ENCODE measurements at places on chromosomes 1 and 21. TPM values are rescaled to one million over a fixed set of nuclear protein-coding genes. Genes with fewer than 3 reads are reported as not detected.

- H3K4me1 ChIP-seq: no peaks in the 10 kb centered on the region
- H3K4me3 ChIP-seq: no peak overlapping the region
- no peaks in the 10 kb centered on the region for H3K36me3 ChIP-seq
- no peak overlapping the region for H3K27ac ChIP-seq
- no peaks in the 10 kb centered on the region for H3K27me3 ChIP-seq
Measured at GRCh38 chr1:17759114-17759513, 4.0 kb downstream of the ACTL8 start.

The ATP6V1G3 gene
- not detected for total RNA-seq

DNA sequence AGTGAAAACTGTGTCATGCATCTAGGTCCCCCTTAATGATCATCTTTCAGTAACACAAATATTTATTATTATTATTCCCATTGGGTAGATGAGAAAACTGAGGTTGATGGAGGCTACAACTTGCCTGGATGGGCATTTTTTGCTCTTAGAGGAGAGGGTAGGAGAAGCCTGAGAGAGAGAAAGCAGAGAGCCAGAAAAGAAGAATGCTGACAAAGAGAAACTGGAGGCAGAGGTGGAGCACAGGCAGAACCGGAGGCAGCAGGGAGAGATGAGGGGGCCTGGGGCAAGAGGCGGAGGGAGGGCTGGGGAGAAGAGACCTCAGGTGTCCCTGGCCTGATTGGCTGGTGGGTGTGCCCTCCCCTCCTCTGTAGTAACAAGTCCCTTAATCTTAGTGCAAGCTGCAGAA is 4.1 kb downstream of the BLACAT1 start:
- DNase-seq: no peak

DNA sequence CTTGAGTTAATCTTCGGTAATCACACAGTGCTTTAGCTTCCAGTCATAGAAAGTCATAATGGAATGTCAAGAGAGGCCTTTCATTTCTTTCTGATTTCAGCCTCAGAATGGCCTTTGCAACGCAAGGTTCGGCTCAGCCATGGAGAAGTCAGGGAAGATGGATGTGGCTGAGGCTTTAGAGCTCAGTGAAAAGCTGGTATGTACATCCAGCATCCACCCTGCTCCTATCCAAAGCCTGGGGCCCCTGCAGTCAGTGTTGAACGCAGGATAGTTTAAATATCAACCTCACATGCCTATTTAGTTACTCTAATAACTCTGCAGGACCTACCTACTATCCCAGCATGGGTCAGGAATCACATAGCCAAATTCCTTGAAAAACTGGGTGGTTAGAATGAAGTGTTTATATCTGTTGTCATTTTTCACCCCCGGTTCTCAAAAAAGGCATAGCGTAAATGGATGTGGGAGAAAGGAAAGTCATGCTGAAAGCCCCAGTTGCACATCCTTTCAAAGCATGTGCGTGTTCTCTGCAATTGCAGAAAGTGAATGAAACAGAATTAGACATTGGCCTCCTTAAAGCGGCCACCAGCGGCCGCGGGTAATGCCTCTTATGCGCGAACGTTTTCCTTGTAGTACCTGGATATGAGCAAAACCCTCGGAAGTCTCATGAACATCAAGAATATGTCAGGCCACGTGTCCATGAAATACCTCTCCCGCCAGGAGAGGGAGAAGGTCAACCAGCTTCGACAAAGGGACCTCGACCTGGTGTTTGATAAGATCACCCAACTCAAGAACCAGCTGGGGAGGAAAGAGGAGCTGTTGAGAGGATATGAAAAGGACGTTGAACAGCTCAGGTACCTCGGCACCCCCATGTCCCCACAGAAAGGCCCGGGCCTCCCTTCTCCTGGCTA is 28.8 kb upstream of the EFHD2 start:
- H3K36me3 ChIP-seq: no peaks in the 10 kb centered on the region
- H3K27me3 ChIP-seq: peaks cover 45% of the 10 kb centered on the region
- H3K4me3 ChIP-seq: no peak overlapping the region
- H3K27ac ChIP-seq: no peak overlapping the region
- no peak for DNase-seq

DNA sequence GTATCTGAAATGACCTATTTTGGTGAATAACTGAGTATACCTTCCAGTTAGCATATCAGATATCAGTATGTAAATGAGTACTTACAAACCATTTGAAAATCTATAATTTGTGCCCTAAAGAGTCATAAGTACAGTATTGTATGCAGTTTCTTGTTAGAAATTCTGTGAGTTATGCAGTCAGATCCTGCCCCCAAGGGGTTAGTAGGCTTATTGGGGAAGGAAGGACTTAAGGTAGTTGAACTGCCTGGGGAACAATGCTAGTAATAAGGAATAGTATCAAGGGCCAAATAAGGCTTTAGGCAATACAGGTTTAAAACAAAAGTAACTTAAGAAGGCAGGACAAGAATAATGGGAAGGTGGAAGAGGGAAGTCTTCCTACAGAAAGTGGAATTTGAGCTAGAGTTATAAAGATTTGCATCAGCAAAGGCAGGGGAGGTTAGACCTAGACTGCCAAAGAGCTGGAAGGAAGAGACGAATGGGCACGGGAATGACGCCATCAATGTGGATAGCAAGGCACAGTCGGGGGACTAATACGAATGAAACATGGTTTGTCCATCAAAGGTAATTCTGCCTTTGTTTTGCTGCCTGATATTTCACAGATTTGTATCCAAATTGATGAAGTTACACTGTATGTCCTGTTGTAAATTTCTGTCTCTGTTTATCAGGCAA is 182.9 kb upstream of the DPYD start:
- H3K36me3 ChIP-seq: peaks cover 16% of the 10 kb centered on the region
- DNase-seq: no peak
- no peak overlapping the region for H3K4me3 ChIP-seq

GRCh38 chr1:178644308-178645120 is 80.5 kb upstream of the RALGPS2 start:
- H3K4me3 ChIP-seq: no peak overlapping the region
- H3K27me3 ChIP-seq: no peaks in the 10 kb centered on the region
- DNase-seq: no peak
- peaks cover 22% of the 10 kb centered on the region for H3K4me1 ChIP-seq
- H3K27ac ChIP-seq: no peak overlapping the region

The AIRE gene
- total RNA-seq: not detected

DNA sequence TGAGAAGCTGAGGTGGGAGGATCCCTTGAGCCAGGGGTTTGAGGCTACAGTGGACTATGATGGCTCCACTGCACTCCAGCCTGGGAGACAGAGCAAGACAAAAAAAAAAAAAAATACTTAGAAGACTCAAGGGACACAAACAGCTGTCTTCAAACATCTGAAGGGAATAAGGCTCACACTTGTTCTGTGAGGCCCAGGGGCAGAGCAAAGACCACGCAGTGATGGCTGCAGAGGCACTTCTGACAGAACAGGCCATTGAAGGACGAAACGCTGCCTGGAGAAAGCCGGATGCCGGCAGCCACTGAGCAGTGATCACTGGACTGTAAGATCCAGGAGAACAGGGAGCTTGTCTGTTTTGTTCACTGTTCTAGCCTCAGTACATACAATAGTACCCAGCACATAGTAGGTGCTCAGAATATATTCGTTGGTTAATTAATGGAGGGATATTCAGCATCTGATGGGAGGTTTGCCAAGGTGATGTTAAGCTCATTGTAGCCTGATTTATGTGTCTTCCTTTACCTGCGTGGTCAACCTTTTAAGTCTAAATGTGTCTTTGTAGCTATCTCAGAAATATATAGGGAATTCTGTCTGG is 12.1 kb upstream of the NDC1 start:
- H3K27ac ChIP-seq: no peak overlapping the region
- H3K4me1 ChIP-seq: no peaks in the 10 kb centered on the region
- DNase-seq: no peak
- H3K4me3 ChIP-seq: no peak overlapping the region
- H3K27me3 ChIP-seq: no peaks in the 10 kb centered on the region
- H3K36me3 ChIP-seq: peaks cover 26% of the 10 kb centered on the region

GRCh38 chr21:37787456-37787855 is 128.8 kb downstream of the KCNJ6 start:
- peak overlapping the region; percentile 93 for H3K27ac ChIP-seq
- H3K36me3 ChIP-seq: peaks cover 3% of the 10 kb centered on the region
- no peaks in the 10 kb centered on the region for H3K27me3 ChIP-seq
- peaks cover 70% of the 10 kb centered on the region for H3K4me1 ChIP-seq
- H3K4me3 ChIP-seq: no peak overlapping the region
- no peak for DNase-seq

The PCAT6 gene
- total RNA-seq: 4.5 TPM

DNA sequence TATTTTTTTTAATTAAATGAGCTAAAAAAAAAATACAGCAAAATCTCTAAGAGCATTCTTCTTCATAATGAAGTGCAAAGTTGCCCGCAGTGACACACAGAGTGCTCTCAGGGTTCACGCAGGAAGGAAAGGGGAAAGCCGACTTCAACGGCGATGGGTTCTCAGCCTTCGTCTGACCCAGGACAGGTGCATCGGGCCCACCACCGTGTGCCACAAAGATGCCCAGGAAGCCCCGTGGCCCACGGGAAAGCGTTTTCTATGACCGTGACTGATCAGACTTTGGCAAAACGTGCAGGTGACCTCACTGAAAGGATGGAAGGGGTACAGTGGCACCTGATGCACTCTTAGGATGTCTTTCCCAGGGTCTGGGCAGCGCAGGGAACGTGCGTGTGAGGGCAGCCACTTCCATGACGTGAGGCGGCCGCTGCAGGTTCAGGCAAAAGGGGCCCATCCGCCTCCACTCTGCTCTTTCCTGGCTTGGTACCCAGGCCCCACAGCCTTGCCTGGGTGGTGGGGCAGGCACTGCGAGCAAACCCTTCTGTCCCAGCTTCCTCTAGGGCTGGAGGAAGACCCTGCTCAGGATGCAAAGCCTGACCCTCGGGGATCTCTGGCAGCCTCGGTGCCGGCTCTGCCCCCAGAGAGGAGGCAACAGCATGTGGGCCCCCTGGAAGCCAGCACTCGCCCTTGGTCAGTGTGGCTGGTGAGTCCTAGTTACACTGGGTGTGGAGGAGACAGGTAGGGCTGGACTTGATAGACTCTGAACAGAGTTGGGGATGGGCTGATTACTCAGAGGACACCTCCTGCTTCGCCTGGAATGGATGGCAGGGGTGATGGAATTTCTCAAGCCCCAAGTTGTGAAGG is 8.3 kb downstream of the LRRC47 start:
- H3K4me3 ChIP-seq: no peak overlapping the region
- H3K36me3 ChIP-seq: peaks cover 23% of the 10 kb centered on the region
- DNase-seq: peak; percentile 79

- H3K27ac ChIP-seq: no peak overlapping the region
- no peaks in the 10 kb centered on the region for H3K36me3 ChIP-seq
- peaks cover 34% of the 10 kb centered on the region for H3K27me3 ChIP-seq
- DNase-seq: no peak
- no peak overlapping the region for H3K4me3 ChIP-seq
Measured at GRCh38 chr1:154190550-154190949, 1.4 kb downstream of the TPM3 start.

- H3K27me3 ChIP-seq: no peaks in the 10 kb centered on the region
- peaks cover 38% of the 10 kb centered on the region for H3K4me1 ChIP-seq
- no peaks in the 10 kb centered on the region for H3K36me3 ChIP-seq
- H3K27ac ChIP-seq: peak overlapping the region; percentile 91
- peak overlapping the region; percentile 84 for H3K4me3 ChIP-seq
- no peak for DNase-seq
Measured at GRCh38 chr1:193105821-193106177, 585 bp upstream of the GLRX2 start.

- peak; percentile 72 for DNase-seq
- H3K27me3 ChIP-seq: no peaks in the 10 kb centered on the region
- H3K27ac ChIP-seq: no peak overlapping the region
- no peak overlapping the region for H3K4me3 ChIP-seq
- peaks cover 5% of the 10 kb centered on the region for H3K36me3 ChIP-seq
Measured at GRCh38 chr21:43877936-43878575, 13.0 kb downstream of the AGPAT3 start.

GRCh38 chr1:232669981-232670747 is 40.2 kb upstream of the SIPA1L2 start:
- H3K27ac ChIP-seq: no peak overlapping the region
- no peak overlapping the region for H3K4me3 ChIP-seq
- H3K4me1 ChIP-seq: peaks cover 8% of the 10 kb centered on the region
- H3K36me3 ChIP-seq: no peaks in the 10 kb centered on the region
- H3K27me3 ChIP-seq: no peaks in the 10 kb centered on the region
- DNase-seq: no peak

- H3K4me1 ChIP-seq: no peaks in the 10 kb centered on the region
- no peak for DNase-seq
- H3K27me3 ChIP-seq: peaks cover 21% of the 10 kb centered on the region
- no peaks in the 10 kb centered on the region for H3K36me3 ChIP-seq
- H3K27ac ChIP-seq: no peak overlapping the region
Measured at GRCh38 chr21:41322496-41323382, 6.1 kb downstream of the FAM3B start.

The OLFML3 gene
- total RNA-seq: 33.1 TPM

GRCh38 chr1:1562556-1563195 is 12.0 kb downstream of the SSU72 start:
- peaks cover 19% of the 10 kb centered on the region for H3K36me3 ChIP-seq
- DNase-seq: no peak
- no peak overlapping the region for H3K27ac ChIP-seq
- H3K4me1 ChIP-seq: peaks cover 14% of the 10 kb centered on the region

DNA sequence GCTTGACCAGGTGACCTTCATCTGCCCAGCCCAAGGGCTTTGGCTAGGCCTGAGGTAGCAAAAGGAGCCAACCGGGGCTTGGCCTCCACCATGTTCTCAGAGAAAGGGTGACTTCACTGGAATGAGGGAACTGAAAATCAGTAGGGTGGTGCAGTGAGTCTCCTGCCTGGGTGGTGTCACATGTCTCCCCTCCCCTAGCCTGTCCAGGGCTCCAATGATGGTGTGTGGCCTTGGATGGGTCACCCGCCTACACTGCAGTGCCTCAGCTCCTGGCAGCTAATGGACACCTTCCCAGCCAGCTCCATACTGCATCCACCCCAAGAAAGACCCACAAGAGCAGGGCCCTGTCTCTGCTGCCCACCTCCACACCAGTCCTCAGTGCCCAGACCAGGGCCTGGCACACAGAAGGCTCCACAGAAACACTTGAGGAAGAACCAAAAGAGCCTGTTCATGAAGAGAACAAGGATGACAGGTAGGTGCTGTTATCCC is 678.7 kb downstream of the MATN1 start:
- H3K4me3 ChIP-seq: no peak overlapping the region
- no peak overlapping the region for H3K27ac ChIP-seq
- no peaks in the 10 kb centered on the region for H3K36me3 ChIP-seq
- no peaks in the 10 kb centered on the region for H3K4me1 ChIP-seq
- no peak for DNase-seq
- H3K27me3 ChIP-seq: peaks cover 5% of the 10 kb centered on the region

GRCh38 chr1:225427235-225428067 is at the start of gene LBR:
Gene LBR, minus strand, starts transcription at chr1:225428038. Its CDS starts 3,963 bp downstream, at chr1:225424075.
- no peaks in the 10 kb centered on the region for H3K27me3 ChIP-seq
- DNase-seq: no peak
- peaks cover 65% of the 10 kb centered on the region for H3K4me1 ChIP-seq
- no peaks in the 10 kb centered on the region for H3K36me3 ChIP-seq
- H3K4me3 ChIP-seq: peak within 1 kb of the TSS; percentile 75
- H3K27ac ChIP-seq: peak within 1 kb of the TSS; percentile 90

- H3K36me3 ChIP-seq: no peaks in the 10 kb centered on the region
- no peak for DNase-seq
- H3K4me1 ChIP-seq: peaks cover 9% of the 10 kb centered on the region
- H3K27ac ChIP-seq: no peak overlapping the region
- peaks cover 4% of the 10 kb centered on the region for H3K27me3 ChIP-seq
Measured at GRCh38 chr1:110123224-110123623, 11.0 kb downstream of the UBL4B start.

GRCh38 chr21:41659791-41660560 is 106.9 kb downstream of the RIPK4 start:
- H3K27ac ChIP-seq: peak overlapping the region; percentile 54
- no peak overlapping the region for H3K4me3 ChIP-seq
- H3K4me1 ChIP-seq: peaks cover 32% of the 10 kb centered on the region
- no peaks in the 10 kb centered on the region for H3K36me3 ChIP-seq
- DNase-seq: peak; percentile 76
